ENCODE measurements at places on chromosomes 6 and 20. TPM values are rescaled to one million over a fixed set of nuclear protein-coding genes. Genes with fewer than 3 reads are reported as not detected.

The RBPJL gene
- not detected for total RNA-seq

The ANKRD66 gene
- not detected for total RNA-seq

The NFATC2 gene
- total RNA-seq = 6.8 TPM

The FAM209B gene
- total RNA-seq = 0.48 TPM

The SLA2 gene
- total RNA-seq = not detected

The FOXS1 gene
- total RNA-seq = 0.52 TPM

The IL17A gene
- total RNA-seq = not detected

The SLC25A27 gene
- 0.36 TPM for total RNA-seq

The CDK19 gene
- 4.4 TPM for total RNA-seq

The GLP1R gene
- not detected for total RNA-seq

The RIPOR3 gene
- 0.02 TPM for total RNA-seq

The ADAM33 gene
- 0.03 TPM for total RNA-seq

The CASP8AP2 gene
- total RNA-seq = 6.8 TPM

The STMND1 gene
- not detected for total RNA-seq

The SPATA25 gene
- 0.28 TPM for total RNA-seq

The BCAS1 gene
- 0.45 TPM for total RNA-seq

All from A549 treated with CORT108297 at 1 μM for 4 hours (cell line).